ENCODE measurements at places on chromosomes 4 and X.

GRCh38 chr4:179110816-179111215, 1668.6 kb upstream of the AGA start:
- DNase-seq = no peak

DNA sequence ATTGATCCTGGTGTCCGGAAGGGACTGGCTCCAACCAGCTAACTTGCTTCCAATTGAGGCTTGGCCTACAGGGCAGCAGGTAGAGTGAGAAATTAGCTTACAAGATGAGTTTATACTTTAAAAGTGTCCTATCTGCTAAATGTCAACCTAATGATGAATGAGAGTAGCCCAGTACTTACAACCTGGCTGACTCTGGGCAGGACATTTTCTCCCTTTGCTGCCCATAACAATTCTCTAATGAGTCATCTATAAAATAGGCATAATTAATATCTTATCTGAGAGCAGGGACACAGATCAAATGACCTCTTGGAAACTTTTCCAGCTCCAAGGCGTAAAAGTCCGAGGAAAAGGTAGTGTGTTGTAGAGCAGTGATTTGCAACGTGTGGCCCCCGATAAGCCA, 398.4 kb upstream of the BOD1L1 start:
- no peak for DNase-seq

DNA sequence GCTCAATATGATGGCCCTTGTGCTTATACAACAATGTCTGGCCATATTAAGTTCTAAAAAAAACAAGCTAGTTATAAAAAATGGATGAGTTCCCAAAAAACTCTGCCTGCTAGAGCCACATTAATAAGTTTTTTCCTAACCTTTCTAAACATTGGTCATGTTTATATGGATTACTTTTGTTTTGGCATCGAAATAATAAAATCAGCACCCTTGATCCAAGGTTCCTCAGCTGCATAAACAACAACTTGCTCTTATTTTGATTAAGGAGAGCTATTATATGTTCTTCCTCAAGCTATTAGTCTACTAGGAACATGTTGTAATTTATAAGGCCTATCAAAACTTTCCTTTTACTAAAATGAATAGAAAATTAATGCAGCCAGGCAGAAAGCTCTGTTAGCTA, 48.4 kb downstream of the UNC5C start:
- no peak for DNase-seq

GRCh38 chr4:77089866-77090265, 14.1 kb upstream of the CCNI start:
- no peak for DNase-seq

DNA sequence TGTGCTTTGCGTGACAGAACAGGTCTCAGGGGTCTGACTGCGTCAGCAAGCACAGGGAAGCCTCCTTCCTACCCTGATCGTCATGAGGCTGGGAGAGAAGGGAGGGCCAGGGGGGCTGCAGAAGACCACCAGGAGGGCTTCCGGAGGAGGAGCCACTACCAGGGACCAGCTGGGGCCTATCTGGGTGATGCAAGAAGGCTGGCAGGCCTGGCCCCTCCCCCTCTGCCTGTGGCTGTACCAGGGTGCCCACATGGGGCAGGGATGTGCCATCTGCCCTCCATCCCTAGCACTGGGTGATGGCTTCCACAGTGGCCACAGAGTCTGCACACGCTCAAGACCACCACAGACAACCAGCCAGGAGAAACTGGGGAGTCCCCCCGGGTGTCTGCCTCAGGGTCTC, 116.4 kb upstream of the NKX1-1 start:
- DNase-seq = no peak

GRCh38 chrX:57674861-57675260, 5.2 kb downstream of the NLRP2B start:
- no peak for DNase-seq

GRCh38 chrX:119852382-119853353, at the start of gene UPF3B:
TSS of gene UPF3B (minus strand) at chrX:119852963. CDS start at chrX:119852928, 35 bp downstream.
- DNase-seq = peak; percentile 81

DNA sequence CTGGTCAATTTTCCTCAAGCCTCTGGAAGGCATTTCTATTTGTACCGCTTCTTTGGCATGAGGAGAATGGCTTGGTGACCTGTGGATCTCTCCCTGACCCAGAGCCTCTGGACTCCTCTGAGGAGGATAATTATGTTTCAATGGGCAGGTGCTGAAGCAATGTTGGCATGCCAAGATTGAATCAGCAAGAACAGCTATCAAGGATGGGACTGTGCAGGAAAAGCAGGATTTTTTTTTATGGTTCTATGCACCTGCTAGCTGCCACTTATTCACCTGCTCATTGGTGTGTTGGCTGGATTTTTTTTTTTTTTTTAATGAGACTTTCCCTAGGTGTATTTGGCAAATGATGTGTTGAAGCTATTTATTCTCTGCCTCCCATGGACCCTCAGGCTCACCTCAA, 821.2 kb downstream of the RPA4 start:
- no peak for DNase-seq

- no peak for DNase-seq
These were observed 4.2 kb downstream of the PDE6B start for GRCh38 chr4:629636-629914.

DNA sequence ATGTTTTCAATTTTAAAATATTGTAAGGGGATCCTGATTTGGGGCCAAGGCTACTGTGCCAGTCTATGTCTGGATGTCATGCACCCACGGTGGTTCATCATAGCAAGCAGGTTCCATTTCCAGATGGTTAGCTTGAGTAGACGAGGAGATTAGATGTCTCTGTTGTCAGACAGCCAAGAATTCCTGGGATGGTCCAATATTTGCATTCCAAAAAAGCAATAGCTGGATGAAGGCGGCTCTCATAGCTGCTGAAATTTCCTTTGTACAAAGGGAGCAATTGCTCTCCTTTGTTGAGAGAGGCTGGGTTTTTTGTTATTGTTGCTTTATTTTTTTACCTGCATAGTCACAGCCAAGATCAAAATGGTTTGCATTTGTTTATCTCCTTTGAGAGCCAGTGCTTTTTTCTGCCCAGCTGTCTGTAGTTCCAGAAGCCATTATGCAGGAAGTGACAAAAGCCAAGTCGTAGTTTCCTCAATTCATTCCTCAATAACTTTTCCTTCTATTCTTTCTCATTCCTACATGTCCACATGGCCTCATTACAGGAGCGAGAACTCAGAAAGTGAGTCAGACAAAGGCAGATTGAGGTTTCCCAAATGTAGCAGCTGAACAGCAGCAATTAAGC, 107.9 kb downstream of the MMRN1 start:
- no peak for DNase-seq

DNA sequence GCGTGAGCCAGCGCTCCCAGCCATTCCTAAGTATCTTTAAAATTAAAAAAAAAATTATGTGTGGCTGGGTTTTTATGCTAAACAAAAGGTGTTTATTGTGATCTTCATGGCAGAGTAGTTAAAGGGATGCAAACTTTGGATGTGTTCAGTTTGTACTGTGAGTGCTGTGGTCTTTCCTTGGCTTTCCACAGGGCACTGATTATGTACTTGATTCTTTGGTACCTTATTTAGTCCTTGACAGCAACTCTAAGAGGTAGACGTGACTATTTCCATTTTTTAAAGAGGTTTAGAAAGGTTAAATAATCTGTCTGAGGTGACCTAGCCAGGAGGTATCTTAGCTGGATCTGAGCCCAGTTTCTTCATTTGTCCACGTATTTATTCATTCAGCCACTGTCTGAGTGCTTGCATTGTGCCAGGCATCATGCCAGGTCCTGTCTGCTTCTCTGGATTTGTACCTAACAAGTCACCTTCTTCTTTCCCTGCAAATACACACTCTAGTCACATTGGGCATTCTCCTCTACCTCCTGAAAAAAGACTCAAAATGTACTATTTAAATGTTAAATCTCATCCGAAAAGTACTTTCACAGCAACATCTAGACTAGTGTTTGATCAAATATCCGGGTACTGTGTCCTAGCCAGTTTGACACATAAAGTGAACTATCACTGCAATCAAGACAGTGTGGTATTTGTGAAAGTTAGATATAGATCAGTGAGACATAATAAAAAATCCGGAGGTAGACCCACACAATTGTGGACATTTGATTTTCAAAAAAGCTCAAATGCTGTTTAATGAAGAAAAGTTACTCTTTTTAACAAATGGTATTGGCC, 31.5 kb downstream of the WWC2 start:
- DNase-seq = no peak
